ENCODE measurements at places on chromosomes 13 and 19.

- DNase-seq: no peak
Observed at GRCh38 chr19:53432088-53432661, 391 bp downstream of the ZNF761 start.

DNA sequence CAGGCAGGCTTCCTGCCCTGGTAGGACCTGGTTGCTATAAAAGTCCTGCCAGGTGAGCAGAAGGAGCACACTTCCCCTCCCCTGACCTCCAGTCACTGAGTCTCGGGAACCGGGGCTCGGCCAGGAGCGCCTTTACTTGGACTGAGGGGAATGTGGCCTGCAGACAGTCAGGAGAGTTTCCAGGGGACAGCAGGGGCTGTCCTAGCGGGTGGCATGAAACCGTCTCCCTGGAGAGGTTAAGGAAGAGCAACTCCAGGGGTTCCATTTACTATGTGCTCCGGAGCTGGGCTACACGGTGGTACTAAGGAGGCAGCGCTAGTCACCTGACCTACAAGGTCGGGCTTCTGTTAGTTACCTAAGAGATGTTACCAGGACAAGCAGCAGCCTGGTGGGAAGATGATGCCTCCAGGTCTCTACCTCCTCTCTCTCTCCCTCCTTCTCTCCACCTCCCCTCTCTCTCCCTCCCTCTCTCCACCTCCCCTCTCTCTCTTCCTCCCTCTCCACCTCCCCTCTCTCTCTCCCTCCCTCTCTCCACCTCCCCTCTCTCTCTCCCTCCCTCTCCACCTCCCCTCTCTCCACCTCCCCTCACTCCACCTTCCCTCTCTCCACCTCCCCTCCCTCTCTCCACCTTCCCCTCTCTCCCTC, 4.1 kb upstream of the CNOT3 start:
- DNase-seq: no peak

GRCh38 chr13:93843082-93843481, 616.5 kb downstream of the GPC6 start:
- DNase-seq: no peak

GRCh38 chr19:15427350-15427700, 8.5 kb upstream of the AKAP8L start:
- no peak for DNase-seq

GRCh38 chr19:14022469-14022868, 5.5 kb upstream of the RLN3 start:
- DNase-seq: no peak

DNA sequence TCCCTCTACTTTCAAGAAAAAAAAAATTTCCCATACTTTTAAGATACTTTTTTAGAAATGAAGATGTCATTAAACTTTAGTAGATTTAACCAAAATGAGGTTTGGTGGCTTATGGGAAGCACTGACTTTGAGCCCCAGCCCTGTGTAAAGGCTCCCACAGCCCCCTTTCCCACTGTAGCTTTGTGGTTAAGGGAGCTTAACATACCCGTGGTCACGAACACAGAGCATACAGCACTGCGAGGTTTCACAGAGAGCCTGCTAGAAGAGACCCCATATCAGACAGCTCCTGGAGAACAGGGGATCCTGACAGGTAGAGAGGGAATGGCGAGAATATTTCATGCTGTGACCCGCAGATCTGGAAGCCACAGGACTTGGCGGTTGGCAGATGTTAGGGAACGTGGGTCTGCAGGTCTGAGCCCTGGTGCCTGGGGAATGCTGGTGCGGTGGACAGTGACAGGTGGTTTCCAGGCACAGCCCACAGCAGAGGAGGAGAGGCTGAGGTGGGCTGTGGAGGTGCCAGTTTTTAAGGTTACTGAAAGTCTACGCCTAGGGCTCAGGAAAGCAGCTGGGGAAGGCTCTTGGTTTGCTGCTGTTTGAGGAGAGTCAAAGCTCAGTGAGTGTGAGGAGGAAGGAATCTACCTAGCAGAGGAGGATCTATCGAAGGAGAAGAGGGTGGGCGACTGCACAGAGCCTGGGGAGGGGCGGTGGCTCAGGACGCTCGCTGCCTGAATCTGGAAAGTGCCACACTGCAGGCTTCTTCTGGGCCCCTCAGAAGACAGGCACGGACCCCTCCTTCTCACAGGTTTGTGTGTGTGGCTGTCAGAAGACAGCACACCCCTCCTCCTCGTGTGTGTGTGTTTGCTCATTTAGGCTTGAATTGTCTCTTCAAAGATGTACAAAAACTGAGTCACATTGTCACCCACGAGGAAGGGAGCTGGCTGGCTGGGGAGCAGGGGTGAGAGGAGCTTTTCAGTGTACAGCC, 49.9 kb downstream of the SLC7A9 start:
- no peak for DNase-seq
